ENCODE measurements at places on chromosomes 1 and 21.

DNA sequence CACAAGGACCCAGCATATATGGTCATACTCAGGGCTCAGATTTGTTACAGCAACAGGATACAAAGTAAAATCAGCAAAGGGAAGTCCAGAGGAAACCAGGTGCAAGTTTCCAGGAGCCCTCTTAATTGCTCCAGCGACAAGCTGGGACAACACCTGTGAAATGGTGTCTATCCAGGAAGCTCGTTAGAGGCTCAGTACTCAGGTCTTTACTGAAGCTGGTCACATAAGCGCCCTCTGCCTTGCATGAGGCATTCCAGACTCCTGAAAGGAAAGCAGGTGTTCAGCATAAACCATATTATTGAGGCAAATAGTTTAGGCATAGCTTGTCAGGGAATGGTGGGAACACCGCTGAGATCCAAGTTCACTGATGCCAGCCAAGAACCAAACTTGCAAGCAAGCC, 231.0 kb downstream of the SLC35F3 start:
- DNase-seq: peak; percentile 11

DNA sequence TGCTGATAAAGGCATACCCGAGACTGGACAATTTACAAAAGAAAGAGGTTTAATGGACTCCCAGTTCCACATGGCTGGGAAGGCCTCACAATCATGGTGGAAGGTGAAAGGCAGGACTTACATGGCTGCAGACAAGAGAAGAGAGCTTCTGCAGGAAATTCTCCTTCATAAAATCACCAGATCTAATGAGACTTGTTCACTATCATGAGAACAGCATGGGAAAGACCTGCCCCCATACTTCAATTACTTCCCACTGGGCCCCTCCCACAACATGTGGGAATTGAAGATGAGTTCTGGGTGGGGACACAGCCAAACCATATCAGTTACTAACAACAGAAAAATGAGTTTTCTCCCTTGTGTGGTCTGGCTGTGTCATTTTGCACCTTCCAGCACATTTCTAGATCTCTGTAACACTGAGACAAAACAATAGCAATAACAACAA, 741.4 kb downstream of the KCNT2 start:
- DNase-seq: no peak

- DNase-seq: no peak
These were observed 80.5 kb downstream of the FAM78B start for GRCh38 chr1:166086113-166086883.

- peak; percentile 42 for DNase-seq
These were observed 81.4 kb upstream of the SERTAD4 start for GRCh38 chr1:210151052-210151672.

- DNase-seq: no peak
These were observed 180.3 kb upstream of the DMRTA2 start for GRCh38 chr1:50603274-50604271.

GRCh38 chr1:12591267-12591938, 26.6 kb downstream of the DHRS3 start:
- DNase-seq: no peak

DNA sequence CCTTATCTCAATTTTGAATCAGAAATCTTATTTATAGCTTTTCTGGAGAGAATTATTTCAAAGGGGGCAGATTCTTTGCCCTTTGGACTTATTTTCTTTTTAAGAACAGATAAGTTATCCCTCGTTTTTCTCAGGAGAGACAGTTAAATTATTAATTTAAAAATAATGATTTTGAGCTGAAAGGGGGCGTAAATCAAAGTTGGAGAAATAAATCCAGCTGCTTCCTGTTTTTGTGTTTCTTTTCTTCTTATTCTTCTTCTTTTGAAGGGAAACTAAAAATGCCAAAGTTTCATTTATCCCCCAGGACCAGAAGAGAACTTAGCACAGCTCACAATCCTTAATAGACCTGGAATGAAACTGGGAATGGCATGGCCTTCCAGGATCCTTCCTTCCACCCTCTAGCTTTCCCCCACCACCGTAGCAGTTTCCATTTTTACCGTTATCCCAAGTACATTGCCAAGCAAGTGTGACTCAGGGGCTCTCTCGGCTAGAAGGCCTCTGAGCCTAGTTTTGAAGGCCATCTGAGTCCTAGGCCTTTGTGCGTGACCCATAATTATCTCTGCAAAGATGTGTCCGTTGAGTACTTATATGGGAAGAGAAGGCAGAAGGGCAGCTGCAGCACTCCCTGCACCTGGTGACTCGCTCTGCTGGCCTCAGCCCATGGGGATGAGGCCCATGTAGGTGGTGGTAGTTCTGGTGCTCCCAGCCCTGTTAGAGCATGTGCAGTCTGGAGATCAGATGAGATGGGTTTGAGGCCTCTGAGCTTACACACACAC, 181.7 kb downstream of the ROR1 start:
- no peak for DNase-seq

DNA sequence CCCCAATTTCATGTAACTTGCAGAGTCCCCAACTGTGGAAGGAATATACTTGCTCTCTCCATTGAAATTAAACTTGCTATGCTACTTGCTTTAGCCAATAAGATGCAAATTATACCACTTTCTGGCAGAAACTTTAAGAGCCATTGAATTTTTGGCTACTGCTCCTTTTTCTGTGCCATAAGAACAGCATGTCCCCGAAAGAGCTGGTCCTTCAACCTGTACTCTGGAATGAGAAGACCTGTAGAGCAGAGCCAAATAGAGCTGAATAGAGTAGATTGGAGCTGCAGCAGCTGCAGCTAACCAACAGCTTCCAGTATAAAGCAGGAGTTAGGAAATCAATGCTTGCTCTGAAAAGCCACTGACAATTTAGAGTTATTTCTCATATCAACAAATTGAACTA, 472.3 kb upstream of the B3GALT2 start:
- DNase-seq: no peak

- DNase-seq: no peak
These were observed 199.8 kb downstream of the USH2A start for GRCh38 chr1:216223486-216223885.

DNA sequence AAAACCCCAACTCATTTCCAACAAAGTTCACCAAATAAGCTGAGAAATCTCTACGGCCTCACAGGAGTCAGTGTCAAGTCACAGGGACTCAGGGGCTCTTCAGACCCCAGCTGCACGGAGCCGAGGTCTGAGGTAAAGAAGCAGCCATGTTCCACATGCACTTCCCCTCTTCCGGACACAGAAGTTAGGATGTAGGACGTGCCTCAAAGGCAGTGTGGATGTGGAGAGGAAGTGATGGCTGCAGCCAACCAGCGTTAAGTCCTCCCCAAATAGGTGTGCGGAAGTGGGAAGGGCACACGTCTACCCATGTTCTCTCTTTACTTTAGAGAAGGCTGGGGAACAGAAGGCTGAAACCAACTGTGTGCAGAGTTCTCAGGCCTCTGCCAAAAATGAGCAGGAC, 14.6 kb upstream of the NCF2 start:
- DNase-seq: no peak

- DNase-seq: no peak
These were observed 5.1 kb upstream of the ZZZ3 start for GRCh38 chr1:77687519-77687906.

DNA sequence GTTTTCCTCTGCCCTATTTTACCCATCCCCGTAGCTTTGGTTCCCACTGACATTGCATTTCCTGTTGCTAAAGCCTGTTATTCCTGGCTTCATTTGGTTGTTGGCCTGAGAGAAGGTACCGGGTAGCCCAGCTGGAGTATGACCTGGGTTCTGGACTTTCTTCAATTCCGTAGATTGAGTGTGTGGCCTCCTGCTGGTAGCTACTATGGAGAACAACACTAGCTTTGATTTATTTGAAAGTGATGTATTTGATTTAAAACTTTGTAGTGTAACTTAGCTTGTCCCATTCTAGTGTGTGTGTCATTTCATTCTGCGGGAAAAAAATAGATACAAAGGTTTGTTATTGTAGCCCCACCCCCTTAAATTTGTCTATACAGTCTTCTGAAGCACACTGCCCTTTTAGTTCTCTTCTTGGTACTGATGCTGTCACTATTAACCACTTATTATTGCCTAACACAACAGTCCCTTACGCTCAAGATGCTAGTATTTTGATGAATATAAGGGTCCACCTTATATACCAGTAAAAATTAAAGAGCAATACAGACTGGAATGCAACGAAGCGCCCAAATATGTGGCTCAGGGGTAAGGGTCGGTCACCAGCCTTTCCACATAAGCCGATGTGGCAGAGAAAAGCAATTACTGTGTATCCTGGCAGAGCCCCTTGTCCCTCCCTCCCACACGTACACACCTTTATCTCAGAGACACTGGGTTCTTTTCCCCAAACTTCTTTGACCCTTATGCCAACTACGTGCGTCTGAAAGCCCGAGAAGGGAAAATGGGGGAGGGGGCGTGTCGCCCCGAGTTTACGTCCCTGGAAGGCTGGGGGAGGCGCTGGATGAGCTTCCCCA, 643 bp upstream of the MOV10 start:
- DNase-seq: peak; percentile 56

DNA sequence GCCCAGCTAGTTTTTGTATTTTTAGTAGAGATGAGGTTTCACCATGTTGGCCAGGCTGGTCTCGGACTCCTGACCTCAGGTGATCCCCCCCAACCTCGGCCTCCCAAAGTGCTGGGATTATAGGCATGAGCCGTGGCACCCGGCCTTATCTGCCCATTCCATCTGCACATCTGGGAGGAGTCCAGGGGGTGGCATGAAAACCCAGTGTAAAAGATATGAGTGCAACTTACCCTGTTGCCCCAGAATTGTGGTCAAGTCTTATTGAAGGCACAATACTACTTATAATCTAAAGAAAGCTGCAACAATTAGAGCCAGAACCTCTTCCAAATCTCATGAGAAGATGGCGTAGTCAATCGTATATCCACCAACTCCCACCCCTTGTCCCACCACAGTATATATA, 18.4 kb downstream of the CTXND2 start:
- DNase-seq: no peak

- no peak for DNase-seq
These were observed 48.6 kb upstream of the CACHD1 start for GRCh38 chr1:64421377-64421776.

GRCh38 chr1:214310010-214310409, 29.1 kb downstream of the SMYD2 start:
- DNase-seq: no peak

DNA sequence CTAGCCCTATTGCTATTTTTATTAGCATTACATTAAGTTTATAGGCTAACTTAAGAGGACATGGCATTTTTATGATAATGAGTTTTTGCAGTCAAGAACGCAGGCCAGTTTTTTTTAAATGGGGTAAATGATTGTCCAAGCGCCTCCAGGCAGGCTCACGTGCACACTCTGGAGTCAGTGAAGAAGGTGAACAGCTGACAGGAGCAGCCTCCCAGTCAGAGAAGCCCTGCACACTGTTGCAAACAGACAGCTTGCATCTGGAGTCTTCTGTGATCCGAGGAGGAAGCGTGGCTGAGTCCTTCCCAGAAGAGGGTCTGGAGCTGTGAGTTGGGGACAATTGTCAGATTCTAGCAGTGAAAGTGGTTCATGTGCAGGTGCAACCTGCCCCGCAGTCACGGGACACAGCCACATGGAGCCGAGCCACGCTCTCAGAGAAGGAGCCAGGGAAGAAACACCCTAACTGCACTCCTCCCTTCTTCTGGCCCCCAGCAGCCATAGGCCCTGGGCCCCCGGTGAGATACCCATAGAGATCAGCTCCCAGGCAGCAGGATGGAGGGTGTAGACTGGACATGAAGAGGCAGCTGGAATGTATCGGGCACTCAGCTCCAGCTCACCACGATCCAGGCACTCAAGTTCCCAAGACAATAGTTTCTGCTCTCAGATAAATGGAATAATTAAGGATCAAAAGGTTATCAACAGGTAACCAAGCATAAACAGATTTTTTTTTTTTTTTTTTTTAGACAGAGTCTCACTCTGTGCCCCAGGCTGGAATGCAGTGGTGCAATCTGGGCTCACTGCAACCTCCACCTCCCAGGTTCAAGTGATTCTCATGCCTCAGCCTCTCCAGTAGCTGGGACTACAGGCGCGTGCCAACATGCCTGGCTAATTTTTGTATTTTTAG, 26.4 kb downstream of the CAPN2 start:
- no peak for DNase-seq

DNA sequence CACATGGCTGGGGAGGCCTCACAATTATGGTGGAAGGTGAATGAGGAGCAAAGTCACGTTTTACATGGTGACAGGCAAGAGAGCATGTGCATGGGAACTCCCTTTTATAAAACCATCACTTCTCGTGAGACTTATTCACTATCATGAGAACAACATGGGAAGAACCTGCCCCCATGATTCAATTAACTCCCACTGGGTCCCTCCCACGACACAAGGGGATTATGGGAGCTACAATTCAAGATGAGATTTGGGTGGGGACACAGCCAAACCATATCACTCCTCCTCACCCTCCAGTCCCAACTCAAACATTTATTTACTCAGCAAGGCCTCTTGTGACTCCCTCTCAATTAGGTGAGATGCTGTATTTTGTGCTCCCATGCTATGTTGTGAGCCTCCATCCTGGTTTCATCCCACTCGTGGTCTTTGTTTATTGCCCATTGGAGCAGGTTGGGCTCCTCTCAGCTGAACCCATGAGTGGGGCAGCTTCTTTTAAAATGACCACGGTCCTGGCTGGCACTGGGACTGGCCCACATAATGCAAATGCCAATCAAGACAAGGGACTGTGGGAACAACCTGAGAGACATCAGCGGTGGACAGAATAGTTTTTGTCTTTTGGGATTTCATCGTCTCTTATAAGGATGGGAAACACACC, 28.8 kb downstream of the IRF2BP2 start:
- DNase-seq: no peak

DNA sequence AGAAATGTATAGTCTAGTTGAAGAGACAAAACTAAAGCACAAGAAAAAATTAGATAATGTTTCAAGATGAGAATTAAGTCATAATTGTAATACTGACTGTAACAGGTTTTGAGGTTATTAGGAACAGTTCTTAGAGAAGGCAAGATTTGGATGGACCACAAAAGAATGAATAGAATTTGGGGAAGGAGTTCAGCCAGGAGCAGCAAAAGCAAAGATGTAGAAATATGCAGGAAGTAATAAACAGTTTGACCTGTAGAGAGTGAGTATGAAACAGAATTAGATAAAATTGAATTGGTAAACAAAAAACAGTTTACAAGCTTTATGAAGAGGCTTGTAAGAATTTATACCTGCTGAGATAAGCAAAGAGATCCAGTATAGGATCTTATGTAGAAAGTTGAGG, 16.3 kb downstream of the VPS45 start:
- DNase-seq: no peak

DNA sequence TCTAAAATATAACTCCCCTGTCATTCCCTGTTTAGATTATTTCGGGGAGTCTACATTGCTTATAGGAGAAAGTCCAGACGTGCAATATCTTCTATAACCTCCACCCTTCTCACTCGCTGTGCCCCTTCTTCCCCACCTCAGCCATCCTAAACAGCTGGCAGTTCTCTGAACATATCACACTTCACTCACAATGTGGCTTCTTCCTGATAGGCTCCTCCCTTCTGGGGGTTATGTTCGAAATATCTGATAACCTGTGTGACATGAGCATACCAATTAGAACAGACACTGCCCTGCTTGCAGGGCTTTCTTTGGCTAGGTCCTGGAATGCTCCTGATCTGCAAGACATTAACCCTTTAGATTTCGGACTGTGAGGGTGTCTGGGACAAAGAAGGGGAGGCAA, 274.6 kb downstream of the NFIA start:
- no peak for DNase-seq

- no peak for DNase-seq
These were observed 50.9 kb upstream of the NR5A2 start for GRCh38 chr1:199976496-199977144.
